Esophagus squamous epithelium (tissue), 5 donors: ENCODE measurements at places on chromosomes 11 and 22. TPM values are rescaled to one million over a fixed set of nuclear protein-coding genes. Genes with fewer than 3 reads are reported as not detected.

GRCh38 chr11:130042093-130042591 lies 27.6 kb upstream of the APLP2 start:
- no peak for DNase-seq

GRCh38 chr11:96188243-96189006 lies 154.6 kb downstream of the MAML2 start:
- DNase-seq = no peak

DNA sequence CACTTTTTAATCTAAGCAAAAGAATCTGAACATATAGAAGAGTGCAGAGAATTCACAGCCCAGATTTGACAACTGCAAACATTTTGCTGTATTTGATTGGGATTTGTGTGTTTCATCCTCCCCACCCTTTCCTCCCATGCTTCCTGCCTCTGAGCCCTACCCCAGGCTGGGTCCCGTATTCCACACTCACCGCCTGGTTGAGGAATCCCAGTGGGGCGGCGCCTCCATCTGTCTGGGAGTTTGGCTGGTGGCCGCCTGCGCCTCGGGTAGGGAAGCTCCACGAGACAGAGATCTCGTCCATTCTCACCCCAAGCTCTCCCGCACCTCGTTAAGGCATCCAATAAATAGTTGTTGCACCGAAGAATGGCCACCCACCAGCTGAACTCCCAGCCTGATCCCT lies 105.9 kb upstream of the SLC22A12 start:
- DNase-seq = no peak

DNA sequence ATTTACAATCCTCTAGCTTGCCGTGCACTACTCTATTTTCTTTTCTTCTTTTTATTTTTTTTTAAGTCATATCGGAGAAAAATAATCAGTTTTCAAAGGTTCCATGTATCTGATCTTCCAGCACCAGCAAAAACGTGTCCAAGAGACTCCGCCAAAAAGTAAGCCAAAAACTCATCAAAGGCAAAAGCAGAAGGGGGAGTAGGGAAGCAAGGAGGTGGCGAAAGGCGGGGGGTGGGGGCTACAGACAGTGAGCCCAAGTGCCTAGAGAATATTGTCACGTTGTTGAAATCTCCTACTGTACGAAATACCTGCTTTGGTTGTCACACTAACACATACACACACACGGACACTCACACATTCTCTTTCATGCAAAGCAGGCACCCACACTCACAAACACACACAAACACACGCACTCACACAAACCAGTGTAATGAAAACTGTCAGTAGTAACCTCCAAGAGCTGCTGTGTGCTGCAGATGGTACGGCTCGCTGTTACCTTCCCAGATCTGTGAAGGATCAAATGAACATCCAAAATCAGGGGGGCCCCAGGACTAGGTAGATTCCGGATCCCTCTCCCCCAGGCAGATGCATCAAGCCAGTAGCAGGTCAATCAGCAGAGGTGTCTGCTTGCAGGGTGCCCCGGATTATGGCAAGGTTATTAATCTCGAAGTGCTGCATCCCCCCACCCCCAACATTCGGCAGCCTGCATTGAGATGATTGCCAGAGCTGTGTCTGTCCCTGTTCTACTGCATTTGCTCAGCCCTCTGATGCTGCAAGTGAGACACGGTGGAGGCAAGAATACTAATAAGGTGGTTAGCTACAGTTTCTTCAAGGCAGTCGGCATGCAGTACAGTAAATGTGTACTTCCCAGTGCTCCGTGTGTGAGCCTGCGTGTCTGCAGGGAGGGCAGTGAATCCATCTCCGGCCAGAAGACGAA lies at the start of gene LRRC4C:
LRRC4C (minus strand) TSS at position 188 of the 937 bp plus-strand sequence.
- DNase-seq = no peak

- no peak for DNase-seq
Measured at GRCh38 chr11:107545101-107545514, 20.4 kb downstream of the ALKBH8 start.

DNA sequence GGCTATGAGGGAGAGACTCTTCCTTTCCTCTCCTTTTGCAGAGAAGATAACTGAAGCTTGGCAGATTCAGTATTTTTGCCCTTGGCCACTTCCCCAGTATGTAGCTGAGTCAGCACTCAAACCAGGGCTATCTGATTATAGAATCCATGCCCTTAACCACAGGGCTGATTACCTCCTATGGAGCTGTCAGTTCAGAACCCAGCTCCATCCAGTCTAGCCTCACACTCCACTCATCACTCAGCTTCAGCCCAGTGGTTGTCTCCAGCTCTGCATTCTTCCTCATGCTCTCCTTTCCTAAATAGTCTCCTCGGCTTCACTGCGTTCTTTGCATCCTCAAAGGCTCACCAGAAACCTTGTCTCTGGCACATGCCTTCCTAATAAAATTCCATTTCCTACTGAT lies 151.6 kb upstream of the BLID start:
- DNase-seq = no peak

DNA sequence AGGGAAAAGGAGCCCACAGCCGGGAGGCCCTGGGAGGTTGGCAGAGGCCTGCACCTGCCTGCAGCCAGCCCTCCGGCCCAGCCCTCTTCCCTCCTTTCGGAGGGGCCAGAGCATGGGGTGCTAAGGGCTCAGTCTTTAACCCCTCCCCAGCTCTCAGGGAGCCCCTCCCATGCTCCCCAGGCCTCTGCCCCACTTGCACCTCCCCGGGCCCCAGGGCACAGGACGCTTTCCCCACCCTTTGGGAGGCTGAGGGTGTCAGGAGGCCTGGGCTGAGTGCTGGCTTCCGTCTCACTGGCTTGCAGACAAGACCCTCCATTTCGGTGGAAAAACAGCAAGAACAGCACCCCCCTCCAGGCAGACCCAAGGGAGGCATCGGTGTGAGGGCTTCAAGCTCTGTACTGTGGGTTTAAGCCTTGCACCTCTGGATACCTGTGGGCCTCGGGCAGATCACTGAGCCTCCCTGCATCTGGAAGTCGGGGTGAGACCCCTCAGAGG lies 7.3 kb downstream of the ASCL2 start:
- no peak for DNase-seq

- no peak for DNase-seq
Measured at GRCh38 chr22:18042685-18043084, 18.3 kb upstream of the MICAL3 start.

DNA sequence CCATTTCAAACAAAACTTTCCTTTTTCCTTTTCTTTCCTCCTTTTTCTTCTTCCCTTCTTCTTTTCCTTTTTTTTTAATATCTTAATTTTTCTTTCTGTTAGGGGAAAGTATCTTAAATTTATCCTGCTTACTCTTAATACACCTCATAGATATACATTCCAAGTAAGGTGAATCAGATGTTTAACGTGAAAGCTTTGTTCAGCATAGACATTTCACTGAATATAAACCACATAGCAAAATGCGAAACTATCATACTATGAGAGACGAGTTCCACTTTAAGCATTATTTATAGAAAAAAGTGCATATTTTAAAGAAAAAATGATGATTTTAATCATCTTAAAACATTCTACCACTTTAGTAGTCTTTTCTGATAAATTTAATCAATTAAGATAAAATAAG lies 137.8 kb upstream of the MTMR2 start:
- DNase-seq = no peak

The BAIAP2L2 gene
- total RNA-seq = 4.8 TPM

The MRPL11 gene
- total RNA-seq = 39.3 TPM

The C1QTNF6 gene
- total RNA-seq = 1.2 TPM
